ENCODE measurements at places on chromosomes 5 and 9.

GRCh38 chr9:101381833-101382342 lies 2.9 kb downstream of the BAAT start:
- no peak for DNase-seq

GRCh38 chr9:16512281-16512680 lies 358.2 kb downstream of the BNC2 start:
- no peak for DNase-seq

DNA sequence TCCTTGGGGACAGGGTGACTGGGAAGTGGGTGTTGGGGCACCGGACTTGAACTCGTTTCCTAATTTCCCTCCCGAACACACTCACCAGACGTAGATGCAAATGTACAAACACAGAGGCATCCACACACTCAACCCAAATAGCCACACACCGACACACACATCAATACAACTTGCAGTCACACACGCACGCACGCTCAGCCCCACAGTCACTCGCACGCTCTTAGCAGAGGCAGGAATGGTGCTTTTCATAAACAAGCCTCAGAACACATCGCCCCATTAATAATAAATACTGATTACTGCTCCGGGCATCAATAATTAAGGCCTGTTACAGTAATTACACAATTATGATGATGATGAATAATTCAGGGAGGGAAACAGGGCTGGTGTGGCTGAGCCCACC lies 5.7 kb downstream of the BARHL1 start:
- DNase-seq, result no peak

DNA sequence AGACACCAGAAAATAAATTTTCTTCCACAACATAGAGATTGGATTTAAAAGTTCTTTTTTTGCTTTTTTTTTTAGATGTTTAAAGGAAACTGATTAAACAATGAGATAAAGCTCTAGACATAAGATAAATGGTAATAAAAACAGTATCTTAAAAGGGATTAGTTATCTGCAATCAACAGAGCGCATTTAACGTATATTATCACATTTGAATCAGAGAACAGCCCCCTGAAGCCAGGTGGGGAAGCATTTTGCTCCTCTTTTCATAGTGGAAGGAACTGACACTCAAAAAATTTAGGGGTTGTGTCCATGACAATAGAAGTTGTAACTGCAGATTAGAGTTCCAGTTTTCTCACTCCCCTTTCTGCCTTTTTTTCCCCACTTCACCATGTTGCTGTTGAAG lies 367.6 kb downstream of the SPATA31D1 start:
- no peak for DNase-seq

- DNase-seq, result no peak
Measured at GRCh38 chr9:127305838-127306226, 41.3 kb downstream of the GARNL3 start.

- no peak for DNase-seq
Measured at GRCh38 chr9:72351538-72352453, 13.2 kb downstream of the ZFAND5 start.

- peak; percentile 87 for DNase-seq
Measured at GRCh38 chr5:150458802-150459557, 9.4 kb upstream of the RPS14 start.

DNA sequence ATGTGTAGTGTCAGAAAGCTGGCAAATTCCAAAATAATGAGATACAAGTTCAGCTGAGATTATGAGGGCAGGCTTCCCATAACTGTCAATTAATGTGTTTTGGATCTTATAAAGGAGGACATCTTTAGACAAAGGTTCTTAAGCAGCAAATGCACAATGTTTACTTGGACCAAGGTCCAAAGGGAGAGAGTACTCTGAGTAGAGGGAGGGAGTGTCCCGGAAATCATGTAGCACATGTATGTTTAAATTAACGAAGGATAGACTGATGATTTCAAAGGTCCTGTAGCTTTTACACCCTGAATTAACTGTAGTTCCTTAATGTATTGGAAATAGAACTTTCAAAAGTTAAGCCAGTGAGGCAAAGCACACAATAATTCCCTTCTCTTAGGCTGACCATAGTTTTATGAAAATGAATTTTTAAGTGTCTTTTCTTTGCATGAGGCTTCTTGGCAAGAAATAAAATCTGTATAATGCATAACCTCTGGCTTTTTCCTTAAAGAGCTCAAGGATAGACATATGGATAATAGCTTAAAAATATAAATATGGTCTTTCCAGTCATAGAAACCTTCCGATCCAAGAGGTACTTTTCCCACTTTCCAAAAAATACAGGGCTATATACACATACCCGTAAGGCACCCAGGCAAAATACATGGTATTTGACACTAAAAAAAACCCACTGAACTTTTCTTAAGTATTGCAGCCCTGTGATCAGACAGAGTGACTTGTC lies 93.0 kb downstream of the PCSK5 start:
- DNase-seq, result no peak

DNA sequence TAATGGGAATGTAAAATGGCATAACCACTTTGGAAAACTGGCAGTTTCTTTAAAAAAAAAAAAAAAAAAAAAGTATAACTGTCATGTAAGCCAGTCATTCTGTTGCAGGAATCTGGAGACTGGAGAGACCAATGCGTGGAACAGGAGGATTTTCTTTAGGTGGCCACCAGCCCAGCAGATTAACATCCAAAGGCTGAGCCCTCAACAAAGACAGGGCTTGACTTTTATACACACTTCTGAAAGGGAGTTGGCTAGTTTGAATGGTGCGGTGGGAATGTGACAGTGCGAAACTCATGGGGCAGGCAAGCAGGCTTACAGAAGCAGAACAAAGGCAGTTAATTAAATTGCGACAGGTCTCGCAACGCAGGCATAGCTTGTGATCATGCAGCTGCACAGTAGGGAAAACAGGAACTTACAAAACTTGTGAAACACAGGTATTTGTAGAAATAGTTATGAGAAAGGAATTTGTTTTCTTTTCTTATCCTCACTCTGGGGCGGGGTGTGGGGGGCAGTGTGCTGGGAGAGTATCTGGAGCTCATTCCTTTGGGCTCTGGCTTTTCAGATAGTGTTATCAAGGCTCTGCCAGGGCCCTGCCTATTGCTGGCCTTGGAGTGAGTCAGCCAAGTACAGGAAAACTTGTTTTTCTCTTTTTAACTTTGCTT lies 12.0 kb downstream of the UIMC1 start:
- DNase-seq, result no peak

DNA sequence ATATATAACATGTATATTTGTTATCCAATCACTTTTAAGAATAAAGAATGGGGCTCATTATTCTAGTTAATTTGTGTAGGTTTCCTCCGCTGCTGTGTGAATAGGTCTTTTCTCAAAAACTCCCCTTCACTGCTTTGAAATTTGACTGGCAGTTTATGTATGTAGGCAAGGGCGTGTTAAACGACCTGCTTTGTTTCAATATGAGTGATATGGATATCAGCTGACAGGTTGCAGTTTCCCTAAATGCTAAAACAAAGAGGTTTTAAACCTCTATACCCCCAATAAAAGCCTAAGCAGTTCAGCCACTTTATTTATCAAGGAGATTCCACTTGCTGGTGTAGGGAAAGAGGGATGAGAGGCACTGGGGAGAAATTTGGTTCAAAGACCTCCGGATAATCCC lies 159.6 kb downstream of the TMEM167A start:
- DNase-seq, result no peak

GRCh38 chr5:11904265-11904906 lies at the start of gene CTNND2:
CTNND2 (minus strand) TSS chr5:11904446; CDS start chr5:11903853, 593 bp downstream.
- no peak for DNase-seq

- no peak for DNase-seq
Measured at GRCh38 chr5:32251871-32252458, 60.8 kb downstream of the MTMR12 start.

- DNase-seq, result no peak
Measured at GRCh38 chr9:84514421-84514820, 155.1 kb upstream of the NTRK2 start.

- no peak for DNase-seq
Measured at GRCh38 chr5:150497274-150497988, 10.5 kb upstream of the NDST1 start.

DNA sequence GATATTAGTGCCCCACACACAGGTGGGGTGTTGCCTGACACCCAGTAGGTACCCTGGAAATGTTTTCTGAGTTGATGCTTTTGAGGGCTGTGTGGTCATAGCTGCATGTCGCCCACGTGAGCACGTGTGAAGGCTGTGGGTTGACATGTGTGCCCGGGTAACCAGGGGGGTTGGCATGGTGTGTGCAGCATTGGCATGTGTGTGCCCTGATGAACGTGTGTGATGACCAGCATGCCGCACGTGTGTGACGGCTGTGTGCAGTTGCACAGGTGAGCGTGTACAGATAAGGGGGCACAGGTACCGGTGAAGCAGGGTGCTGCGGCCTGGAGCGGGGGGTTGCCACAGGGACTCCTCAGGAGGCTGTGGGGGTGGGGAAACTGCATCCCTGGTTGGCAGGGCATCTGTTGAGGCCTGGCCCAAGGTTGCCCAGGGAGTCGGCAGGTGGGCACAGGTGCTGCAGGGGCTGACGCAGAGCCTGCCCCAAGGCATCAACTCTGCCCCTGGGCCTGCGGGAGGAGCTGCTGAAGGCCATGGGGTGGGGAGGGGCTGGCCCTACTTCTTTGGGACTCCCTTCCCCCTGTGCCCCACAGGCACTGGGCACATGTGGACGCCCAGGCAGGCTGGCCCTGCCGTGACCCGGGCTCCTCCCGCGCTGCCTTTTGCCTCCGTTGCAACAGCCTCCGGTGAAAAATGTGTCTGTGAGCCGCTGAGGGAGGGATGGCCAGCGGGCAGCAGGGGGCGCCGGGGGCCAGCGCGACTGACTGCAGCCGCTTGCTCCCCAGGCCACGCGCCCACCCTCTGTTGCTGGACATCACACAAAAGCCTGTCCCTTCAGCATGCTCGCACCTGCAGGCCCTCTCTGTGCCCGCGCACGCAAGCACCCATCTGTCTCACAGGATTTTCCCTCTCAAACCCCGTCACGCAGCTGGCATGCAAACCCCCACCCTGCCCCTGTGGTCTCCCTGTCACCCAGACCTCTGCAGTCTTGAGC lies 2.2 kb downstream of the UNC5A start:
- no peak for DNase-seq

- DNase-seq, result no peak
Measured at GRCh38 chr5:56973473-56973872, 21.6 kb upstream of the MIER3 start.

DNA sequence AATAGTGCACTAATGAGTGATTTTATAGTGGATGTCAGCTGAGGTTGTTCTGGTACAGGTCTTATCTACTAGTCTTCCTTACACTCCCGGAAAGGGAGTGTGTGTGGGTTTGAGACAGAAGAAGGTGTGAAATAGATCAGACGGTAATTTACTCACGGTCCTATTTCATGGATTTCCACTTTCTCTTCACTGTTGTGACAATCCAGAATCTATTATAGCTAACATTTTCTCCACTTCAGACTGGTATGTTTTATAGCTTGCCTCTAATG lies 7.0 kb upstream of the C9 start:
- DNase-seq, result no peak

GRCh38 chr5:79172269-79172668 lies 60.7 kb downstream of the BHMT start:
- DNase-seq, result no peak

DNA sequence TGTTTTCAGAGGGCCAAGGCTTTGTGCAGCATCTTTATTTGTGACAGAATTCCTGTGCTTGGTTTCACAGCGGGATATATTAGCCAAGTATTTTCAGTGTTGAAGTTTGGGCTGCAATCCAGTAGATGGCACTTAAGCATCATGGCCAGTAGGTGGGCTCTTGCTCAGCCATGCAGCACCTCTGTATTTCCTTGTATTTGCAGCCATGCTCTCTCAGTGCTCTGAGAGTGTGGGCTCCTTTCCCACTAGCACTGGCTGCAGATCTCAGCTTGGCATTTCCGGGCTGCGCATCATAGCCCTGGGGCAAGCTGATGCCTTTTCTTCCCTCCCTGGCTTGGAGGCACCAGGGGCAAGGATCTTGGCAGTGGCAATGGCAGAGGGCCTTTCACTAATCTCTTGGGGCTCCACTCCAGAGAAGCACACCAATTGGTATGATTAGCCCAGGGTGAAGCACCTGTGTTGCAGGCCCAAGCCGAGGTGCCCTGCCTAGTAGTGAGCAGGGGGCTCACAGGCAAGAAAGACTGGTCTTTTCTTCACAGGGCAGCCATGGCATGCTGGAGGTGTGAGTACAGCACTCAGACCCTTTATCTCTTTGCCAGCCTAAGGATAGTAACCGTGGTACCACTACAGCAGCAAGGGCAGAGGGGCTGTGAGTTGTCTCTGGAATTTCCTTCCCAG lies 48.3 kb downstream of the SLCO6A1 start:
- DNase-seq, result no peak

GRCh38 chr5:141717043-141717442 lies 35.0 kb upstream of the ARAP3 start:
- DNase-seq, result no peak

GRCh38 chr5:169139480-169140050 lies 161.4 kb downstream of the SLIT3 start:
- no peak for DNase-seq

GRCh38 chr5:128143911-128144310 lies 60.3 kb downstream of the SLC12A2 start:
- DNase-seq, result no peak

DNA sequence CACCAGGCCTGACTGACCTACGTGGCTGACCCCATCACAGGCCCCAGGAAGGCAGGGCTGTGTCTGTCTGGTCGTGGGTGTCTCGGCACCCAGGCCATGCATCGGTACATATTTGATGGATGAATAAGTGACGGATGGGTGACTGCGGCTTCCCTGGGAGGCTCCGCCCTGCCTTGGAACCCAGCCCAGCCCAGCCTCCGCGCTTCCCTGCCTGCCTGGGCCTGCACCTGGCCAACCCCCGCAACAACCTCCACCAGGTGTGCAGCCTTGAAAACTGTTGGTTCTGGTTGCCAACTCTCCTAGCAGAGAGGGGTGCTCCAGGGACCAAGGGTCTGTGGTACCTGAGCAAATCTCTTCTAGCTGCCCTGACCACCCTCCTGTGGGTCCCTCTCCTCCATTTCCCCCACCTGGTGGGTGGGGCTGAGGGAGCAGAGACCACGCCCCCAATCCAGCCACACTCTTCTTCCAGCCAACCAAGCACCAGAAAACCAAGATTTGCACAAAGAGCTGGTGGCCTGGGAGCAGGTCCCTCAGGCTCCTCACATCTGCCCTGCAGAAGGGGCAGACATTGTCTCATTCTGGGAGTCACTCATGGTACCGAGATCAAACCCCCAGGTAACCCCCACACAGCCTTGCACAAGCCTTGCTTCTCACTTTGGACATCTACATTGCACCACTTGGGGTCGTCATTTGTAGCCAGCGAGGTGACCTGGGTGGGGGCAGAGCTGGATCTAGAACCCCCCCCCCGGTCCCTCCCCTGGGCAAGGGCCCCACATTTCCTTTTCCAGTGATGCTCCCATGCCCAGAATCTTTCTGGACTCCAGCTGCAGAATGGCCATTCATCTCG lies 100.6 kb upstream of the IER5L start:
- no peak for DNase-seq

- no peak for DNase-seq
Measured at GRCh38 chr5:80860924-80861613, 99.1 kb upstream of the RASGRF2 start.

GRCh38 chr5:157050050-157050449 lies 8.9 kb downstream of the HAVCR1 start:
- DNase-seq, result no peak

GRCh38 chr5:57841676-57842363 lies 359.2 kb upstream of the ACTBL2 start:
- no peak for DNase-seq

- DNase-seq, result no peak
Measured at GRCh38 chr9:127538849-127539258, 73.2 kb upstream of the STXBP1 start.

- no peak for DNase-seq
Measured at GRCh38 chr9:116390303-116391228, 237.0 kb downstream of the PAPPA start.
